ENCODE measurements at places on chromosomes 2 and 18.

- no peak for DNase-seq
Measured at GRCh38 chr2:172415157-172415864, 12.1 kb upstream of the ITGA6 start.

- no peak for DNase-seq
Measured at GRCh38 chr2:211329421-211329820, 773.0 kb downstream of the CPS1 start.

DNA sequence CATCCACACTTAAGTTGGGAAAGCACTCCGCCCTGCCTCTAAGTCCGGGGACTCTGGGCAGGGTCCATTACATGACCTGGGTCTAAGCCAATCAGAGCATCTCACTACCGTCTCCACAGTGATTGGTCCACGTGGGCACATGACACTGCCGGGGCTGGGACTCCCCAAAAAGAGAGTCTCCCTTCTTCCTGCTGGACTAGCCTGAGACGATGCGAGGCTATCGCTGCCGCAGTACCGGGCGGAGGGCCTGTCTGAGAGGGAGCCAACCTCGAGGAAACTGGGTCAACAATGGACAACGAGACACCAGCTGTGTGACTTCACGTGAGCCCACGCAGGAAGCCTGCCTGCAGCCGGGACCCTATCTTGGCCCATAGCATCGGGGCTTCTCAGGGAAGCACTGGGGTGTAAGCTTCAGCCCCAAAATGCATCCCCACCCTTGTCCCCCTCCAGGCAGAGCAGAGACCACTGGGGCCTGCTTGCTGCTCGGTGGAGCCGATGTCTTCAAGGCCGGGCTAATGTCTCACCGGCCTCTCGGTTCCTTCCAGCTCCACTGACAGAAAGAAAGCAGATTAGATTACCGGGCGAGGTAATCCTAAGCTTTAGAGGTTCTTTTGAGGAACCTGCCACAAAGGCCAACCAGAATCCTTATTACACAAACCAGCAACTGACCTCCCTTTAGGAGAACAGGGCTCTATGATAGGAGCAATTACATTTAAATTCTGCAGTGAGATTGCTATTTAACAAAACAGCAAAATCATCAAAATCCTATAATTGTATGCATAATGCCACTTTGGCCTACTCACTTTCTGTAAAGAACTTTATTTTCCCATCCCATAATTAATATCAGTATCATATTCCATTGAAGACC lies 21.3 kb upstream of the COPS8 start:
- no peak for DNase-seq

- DNase-seq = no peak
Measured at GRCh38 chr2:27714053-27714452, 50.4 kb downstream of the SLC4A1AP start.

- DNase-seq = no peak
Measured at GRCh38 chr2:45885171-45885621, 233.7 kb downstream of the PRKCE start.

DNA sequence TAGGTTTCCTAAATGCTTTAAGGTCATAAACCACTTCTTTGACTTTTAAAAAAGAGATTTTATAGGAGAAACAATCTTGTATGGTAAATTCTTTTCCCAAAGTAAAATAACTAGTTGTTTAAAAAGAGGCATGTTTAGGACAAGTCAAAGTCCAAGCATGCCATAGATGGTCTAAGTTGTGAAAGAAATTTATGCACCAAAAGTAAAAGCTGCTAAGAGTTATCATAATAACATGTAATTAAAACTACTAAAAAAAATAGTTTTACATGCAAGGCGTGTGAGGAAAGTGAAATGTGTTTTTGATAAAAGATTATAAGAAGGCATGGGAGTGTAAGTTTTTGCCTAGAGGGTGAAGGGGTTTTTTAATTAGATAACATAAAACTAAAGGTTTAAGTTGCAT lies 22.5 kb downstream of the FAM210A start:
- no peak for DNase-seq

DNA sequence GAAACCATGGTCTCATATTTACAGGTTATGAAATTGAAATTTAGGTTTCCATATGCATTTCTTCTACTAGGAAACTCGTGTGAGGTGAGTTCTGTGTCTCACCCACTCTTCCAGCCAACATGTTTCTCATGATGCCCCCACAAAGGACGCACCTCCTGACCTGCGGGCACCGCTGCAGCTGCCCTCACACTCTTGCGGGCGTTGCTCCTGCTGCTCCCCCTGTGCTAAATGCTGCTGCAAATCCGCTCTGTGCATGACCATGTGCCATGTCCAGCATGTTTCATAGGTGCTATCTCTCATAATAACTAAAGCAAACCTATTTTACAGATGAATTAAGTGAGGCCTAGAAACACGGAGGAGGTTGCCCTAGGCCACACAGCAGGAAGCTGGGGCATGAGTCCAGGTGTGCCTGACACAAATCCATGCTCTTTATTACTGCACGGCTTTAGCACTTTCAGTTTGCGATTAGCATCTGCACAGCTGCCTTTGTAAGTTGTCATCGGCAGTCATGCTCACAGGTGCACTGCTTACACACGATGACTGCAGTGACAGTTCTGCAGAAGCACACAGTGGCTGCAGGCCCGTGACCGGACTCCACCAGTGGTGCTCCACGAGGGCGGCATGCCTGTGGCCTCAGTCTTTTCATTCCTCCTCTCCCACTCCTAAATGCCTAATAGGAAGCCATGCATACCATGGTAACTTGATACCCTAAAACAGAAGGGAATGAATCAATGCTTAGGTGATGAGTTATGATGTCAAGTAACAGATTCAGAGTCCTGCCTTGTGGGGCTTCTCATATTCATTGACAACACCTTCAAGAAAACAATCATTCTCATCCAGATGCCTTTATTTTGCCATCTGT lies 14.9 kb upstream of the GALR1 start:
- DNase-seq = no peak

GRCh38 chr2:126187668-126188067 lies 468.3 kb upstream of the GYPC start:
- DNase-seq = no peak

DNA sequence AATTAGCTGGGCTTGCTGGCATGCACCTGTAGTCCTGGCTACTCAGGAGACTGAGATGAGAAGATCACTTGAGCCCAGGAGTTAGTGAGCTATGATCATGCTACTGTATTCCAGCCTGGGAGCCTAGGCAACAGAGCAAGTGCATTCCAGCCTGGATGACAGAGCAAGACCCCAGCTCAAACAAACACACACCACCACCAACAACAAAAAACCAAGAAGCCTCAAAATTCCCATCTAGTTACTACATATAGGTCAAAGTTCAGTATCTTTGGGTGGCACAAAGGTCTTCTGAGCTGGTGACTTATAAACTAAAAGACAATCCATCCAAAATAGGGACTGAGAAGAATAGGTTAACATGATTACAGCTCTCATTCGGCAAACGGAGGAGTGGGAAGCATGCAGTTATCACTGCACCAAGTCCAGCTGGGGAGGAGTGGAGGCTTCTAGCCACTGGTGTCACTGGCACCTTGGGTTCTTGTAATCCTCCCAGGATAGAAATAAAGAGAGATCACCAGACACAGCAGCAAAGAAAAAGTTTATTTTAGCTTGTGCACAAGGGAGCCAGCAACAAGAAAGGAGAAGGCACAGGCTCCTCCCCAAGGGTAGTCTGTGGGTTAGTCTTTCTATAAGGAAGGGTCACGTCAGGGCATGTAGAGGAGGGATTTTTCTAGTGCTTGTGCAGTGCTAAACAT lies 57.4 kb downstream of the SH2D6 start:
- no peak for DNase-seq

- DNase-seq = no peak
Measured at GRCh38 chr2:110655701-110656100, 22.2 kb downstream of the BUB1 start.

- DNase-seq = no peak
Measured at GRCh38 chr2:203928849-203929248, 7.7 kb upstream of the ICOS start.

- no peak for DNase-seq
Measured at GRCh38 chr2:134716721-134717243, 2.0 kb downstream of the TMEM163 start.

GRCh38 chr2:191571163-191571769 lies 106.7 kb upstream of the NABP1 start:
- no peak for DNase-seq

DNA sequence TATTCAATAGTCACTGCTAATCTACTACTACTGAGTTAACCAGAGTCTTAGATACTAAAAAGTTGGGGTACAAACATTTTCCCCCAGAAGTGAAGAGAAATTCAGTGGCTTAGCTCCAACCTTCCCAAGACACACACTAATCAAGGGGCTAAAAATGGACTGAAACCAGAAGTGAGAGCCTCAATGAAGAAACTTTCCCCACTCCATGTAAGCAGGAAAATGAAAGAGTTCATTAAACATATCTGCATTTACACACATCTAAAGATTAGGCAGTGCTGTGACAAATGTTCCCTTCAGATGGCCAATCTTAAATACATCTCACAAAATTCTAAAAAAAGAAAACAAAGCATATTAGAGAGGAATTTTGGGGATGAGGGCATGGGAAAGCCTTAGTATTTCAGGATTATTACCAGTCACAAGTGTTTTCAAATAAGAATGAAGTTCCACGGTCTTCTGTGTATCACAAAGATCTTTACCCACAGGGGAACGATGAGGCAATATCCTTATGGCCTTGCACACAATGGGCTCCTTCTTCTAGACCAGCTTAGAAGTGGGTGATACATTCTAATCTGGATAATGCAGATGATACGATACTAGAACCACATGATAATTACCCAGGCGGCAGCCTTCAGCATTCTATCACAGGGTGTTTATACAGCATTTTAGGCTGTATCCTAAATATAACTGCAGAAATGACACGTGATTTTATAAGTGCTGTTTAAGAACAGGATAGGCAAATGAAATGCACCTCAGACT lies 17.1 kb downstream of the ANKRD44 start:
- no peak for DNase-seq

DNA sequence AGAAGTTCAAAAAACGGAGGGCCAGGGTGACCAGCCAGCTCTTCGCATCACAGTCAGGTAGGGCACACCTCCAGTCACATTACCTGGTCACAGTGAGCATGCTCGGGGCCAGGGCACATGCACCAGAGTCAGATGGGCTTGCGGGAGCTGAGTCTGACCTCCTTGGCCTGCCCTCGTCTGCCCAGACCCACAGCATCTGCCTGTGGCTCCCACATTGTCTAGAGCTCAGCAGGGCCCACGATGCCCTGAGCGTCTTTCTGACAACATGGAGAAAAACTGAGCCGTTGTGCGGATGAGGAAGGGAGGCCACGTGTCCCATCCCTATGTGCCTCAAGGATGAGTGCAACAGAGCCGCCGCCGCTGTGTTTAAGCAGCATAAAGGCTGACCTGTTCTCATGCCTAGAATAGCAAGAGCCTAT lies 37.6 kb downstream of the CRACDL start:
- no peak for DNase-seq

DNA sequence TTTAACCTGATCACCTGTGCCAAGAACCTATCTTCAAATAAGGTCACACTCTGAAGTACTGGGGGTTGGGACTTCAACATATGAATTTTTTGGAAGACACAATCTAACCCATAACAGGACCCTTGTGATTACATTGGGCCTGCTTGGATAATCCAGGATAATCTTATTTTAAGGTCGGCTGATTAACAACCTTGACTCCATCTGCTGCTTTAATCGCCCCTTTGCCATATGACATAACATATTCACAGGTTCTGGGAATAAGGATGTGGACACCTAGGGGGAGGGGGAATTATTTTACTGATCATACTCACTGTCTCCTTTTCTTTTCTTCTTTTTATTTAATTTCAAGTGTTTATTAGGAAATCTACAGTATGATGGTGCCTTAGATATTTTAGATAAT lies 34.8 kb downstream of the CDH20 start:
- no peak for DNase-seq

GRCh38 chr2:215435280-215435869 lies 493 bp downstream of the FN1 start:
- DNase-seq = no peak

- DNase-seq = no peak
Measured at GRCh38 chr2:190562121-190562520, 27.6 kb upstream of the NEMP2 start.

GRCh38 chr2:196935432-196935831 lies 8.9 kb upstream of the PGAP1 start:
- DNase-seq = no peak

DNA sequence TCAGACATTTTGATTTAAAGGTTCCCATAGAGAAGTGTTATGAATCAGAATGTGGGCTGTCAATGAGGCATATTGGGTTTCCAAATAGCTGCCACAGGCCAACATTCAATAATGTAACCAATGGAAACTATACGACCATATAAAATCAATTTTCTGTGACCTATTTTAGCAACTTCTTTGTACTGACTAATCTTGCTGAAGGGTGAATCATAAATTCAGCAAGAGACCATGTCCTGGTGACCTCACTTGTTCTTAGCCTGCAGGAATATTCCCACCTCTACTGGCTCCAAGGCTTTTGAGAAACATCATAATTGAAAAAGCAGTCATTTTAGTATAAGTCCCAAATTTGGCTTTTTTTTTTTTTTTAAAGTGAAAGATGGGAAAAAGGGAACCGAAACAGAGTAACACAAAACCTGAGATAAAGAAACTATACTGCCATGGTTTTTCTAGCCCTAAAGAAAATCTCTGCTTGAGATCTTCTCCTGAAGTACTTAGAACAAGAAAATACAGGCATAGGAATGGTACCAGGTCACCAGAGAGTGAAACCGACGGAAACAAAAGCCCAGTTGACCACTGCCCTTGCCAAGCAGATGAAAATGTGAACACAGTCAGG lies 32.1 kb downstream of the PLEKHM3 start:
- DNase-seq = no peak
